ENCODE measurements at places on chromosomes 12 and 14. TPM values are rescaled to one million over a fixed set of nuclear protein-coding genes. Genes with fewer than 3 reads are reported as not detected.

DNA sequence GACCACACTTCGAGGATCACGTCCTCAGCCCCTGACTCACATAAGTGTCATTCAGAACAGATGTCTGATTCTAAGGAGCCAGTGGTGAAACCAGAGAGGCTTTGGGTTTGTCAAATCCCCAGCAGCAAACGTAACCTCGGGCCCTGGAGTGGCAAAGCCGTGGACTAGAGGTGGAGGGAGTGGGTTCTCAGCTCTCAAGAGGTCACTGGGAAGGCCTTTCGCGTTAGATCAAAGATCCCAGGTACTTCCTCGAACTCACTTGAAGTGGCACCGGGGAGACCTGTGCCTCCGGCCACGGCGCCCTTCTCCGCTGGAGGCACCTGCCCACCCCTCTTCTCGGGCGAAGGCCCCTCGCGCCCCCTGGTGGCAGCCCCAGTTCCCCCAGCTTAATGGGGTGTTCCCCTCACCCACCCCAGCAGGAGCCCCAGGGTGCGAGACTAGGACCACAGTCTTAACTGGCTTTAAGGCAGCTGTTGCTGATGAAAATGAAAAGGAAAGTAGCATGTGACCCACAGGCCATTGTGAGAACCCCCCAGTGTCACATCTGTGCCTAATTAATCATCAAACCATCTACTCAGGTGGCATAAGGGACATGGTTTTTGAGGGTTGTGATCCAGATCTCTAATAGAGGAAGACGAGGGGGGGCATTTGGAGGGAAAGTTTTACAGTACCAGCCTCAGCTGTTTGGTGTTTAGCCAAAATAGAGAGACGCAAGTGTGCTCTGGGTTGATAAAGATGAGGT is 672 bp upstream of the ESR2 start:
- DNase-seq, result peak; percentile 72

Gene CCDC38
- 0.39 TPM for total RNA-seq

- DNase-seq, result no peak
Observed at GRCh38 chr12:104641862-104642261, 185.1 kb downstream of the CHST11 start.

DNA sequence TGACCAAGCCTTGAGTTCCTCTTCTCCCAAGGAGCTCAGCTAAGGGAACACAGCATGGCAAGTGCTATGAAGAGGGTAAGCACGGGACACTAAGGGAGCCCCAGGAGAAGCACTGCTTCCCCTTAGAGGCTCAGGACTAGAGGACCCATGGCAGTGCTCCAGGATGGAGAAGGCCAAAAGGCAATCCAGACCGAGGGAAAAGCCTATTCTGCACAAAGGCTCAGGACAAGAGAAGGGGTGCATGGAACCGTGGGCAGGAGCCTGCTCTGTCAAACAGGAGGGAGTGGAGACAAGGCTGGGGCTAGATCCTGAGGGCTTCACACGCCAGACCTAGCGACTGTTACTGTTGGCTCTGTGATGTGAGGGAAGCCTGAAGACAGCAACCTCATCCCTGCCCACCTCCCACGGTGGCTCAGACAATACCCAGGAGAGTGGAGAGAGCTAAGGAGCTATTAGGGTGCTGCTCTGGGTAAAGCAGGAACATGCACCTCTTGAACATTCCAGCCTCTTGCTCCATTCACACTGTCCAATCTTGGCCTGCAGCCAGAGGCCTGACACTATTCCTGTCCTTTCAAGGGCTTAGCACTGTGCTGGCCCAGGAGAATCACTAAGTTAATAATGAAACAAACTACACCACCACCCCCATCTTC is 24.2 kb downstream of the OTUB2 start:
- DNase-seq, result no peak

DNA sequence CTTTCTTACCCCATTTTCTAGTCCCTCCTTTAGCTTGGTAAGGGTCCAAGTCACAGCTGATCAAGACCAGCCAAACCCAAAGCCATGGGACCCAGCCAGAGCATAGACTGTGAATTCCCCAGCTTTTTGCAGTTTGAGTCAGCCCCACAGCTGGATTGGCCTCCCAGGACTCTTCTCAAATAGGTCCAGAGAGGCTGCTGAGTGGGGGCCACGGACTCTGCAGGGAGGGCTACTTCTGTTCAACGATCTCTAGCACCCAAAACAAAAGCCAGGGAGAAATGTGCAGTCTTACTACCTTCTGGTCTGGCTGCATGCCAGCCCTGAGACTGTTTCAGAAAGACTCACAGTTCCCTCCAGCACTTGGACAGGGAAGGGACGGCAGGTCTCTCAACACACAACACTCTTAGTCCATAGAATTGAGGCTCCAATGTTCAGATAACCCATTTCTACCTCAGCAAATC is 1.6 kb downstream of the VDR start:
- no peak for DNase-seq

Gene ENO2
- 5.3 TPM for total RNA-seq

- no peak for DNase-seq
Observed at GRCh38 chr14:32341947-32342846, 13.1 kb downstream of the AKAP6 start.

DNA sequence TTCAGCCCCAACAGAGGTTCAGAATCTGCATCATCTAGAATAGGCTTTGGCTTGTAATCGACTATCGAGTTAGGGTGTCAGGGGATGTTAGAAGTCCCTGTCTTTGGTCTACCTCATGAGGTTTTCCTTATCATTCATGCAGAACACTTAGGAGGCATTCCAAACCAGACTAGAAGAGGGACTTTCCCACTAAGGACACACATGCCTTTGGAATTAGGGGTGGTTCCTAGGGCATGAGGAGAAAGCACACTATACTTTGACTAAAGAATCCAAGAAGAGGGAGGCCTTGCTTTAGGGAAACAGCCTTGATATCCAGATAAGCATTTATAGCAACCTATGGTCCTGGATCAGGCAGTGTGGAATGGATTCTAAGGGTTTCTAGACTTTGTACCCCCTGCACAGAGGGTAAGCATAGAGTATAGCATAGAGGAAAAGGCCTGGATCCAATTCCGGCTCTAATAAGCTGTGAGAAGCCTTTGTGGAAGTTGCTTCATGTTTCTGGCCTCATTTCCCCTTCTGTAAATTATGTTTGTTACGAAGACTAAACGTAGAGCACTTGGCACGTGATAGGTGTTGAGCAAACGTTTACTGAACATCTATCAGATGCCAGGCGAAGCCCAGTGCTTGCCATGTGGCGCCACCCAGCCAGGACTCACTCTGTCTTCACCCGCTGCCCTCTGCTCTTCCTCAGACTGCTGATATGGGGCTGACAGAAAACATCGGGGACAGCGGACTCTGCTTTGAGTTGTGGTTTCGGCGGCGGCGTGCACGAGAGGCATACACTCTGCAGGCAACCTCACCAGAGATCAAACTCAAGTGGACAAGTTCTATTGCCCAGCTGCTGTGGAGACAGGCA is 13.2 kb downstream of the ZNF219 start:
- peak; percentile 41 for DNase-seq

DNA sequence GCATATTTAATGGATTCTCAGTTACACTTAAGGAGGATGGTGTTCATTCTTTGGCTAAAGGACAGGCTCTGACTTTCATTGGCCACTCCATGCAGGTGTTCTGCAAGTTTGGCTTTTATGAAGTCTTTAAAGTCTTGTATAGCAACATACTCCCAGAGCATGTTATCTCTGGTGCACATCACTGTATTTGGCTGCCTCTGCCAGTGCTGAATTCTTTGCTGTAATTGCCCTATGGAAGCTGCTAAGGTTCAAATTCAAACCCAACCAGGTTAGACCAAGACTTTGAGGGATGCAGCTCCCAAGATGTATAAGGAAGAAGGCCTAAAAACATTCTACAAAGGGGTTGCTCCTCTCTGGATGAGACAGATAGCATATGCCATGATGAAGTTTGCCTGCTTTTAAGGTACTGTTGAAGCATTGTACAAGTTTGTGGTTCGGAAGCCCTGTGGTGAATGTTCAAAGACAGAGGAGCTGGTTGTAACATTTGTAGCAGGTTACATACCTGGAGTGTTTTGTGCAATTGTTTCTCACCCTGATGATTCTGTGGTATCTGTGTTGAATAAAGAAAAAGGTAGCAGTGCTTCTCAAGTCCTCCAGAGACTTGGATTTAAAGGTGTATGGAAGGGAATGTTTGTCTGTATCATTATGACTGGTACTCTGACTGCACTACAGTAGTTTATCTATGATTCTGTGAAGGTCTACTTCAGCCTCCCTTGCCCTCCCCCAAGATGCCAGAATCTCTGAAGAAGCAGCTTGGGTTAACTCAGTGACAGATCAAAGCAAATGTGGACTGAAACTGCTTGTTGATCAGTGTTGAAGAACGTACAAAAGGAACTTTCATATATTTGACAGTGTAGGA is 19.4 kb downstream of the TMEM116 start:
- no peak for DNase-seq

DNA sequence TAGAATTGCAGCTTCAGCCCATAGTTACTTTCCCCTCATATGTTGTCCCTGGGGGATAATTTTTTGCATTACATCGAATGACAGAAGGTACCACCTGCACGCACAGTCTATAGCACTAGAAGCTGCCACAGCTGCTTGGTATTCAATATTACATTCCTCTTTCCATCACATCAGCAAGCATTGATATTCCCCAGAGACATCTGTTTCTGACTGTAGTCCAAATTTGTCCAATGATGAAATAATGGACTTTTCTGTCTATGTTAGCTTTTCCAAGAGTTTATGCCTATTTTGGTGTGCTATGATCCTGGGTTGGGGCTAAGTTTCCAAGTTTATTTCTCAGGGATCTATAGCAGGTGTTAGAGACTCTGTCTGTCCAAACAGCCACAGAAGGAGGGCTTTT is 335.4 kb downstream of the LRIG3 start:
- DNase-seq, result no peak

Gene G2E3
- 33.4 TPM for total RNA-seq

GRCh38 chr12:3139760-3140159 is 62.6 kb downstream of the TSPAN9 start:
- no peak for DNase-seq

DNA sequence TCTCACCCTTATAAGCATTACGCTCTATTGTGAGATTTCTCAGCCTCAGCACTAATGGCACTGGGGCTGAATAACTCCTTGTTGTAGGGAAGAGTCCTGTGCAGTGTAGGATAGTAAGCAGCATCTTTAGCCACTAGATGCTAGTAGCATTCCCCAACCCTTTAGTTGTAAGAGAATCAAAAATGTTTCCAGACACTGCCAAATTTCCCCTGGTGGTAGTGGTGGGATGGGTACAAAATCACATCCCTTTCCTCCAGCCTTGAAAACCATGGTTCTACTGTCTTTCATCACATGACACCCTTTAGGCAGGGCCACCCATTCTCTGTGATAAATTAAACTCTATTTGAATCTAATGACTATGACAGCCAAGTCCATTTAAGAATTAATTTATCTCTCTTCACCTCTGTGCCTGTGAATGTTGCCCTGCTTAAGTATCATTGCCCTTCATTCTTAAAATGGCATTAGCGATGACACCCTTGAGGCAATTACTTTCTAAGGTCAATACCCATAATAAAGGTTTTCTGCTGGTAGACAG is 199.4 kb downstream of the ANO4 start:
- no peak for DNase-seq

- no peak for DNase-seq
Observed at GRCh38 chr14:61699027-61699426, 3.7 kb downstream of the HIF1A start.

Gene NGDN
- total RNA-seq, result 51.6 TPM

Data from SJSA1 (cell line).